ENCODE measurements at places on chromosomes 4 and X.

- no peak for DNase-seq
Measured at GRCh38 chrX:154484255-154485149, 1.9 kb downstream of the UBL4A start.

- no peak for DNase-seq
Measured at GRCh38 chrX:147781844-147782243, 129.9 kb upstream of the FMR1 start.

GRCh38 chrX:30935985-30936384 lies 46.9 kb upstream of the TAB3 start:
- no peak for DNase-seq

DNA sequence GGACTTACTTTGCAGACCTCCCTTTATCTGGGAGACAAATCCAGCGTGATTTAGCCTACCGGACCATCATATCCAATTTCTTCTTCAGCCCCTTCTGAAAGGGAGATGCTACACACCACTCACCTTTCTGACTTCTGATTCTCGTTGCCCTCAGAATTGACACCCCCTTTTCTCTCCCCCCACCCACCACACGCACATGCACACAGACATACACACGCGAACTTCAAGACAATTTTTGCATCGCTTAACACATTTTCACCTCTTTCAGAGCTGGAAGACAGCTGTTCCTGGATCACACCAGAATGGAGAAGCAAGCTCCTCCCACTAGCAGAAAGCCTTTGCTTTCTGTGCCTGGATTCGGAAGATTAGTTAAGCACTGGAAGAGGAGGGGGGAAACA lies 1.0 kb upstream of the SNCA start:
- no peak for DNase-seq

- no peak for DNase-seq
Measured at GRCh38 chrX:30888526-30889146, 418 bp downstream of the TAB3 start.

DNA sequence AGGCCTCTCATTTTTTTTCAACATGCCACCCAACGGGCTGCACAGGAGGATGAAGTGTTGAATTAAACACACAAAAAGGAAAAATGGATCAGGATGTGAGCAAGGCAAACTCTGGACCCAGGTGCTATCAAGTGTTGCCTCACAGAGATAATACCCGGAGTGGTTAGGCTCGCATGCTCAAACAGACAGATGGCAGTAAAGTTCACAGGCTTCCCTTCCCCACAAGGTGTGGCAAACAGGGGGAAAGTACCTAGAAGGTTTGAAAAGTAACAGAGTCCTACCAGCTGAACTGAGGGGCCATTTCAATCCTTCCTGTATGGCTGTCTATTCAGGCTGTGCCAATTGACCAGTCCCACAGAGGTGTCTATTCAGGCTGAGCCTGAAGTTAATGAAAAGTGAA lies 123.9 kb upstream of the GC start:
- DNase-seq, result no peak

GRCh38 chr4:56786955-56787354 lies 34.5 kb downstream of the SPINK2 start:
- DNase-seq, result no peak

- no peak for DNase-seq
Measured at GRCh38 chrX:41478381-41478911, 31.3 kb downstream of the NYX start.

- DNase-seq, result no peak
Measured at GRCh38 chr4:8427761-8428287, 12.7 kb downstream of the ACOX3 start.

GRCh38 chr4:185256446-185256845 lies 47.0 kb downstream of the SNX25 start:
- no peak for DNase-seq

GRCh38 chr4:109969087-109969486 lies 56.4 kb downstream of the EGF start:
- DNase-seq, result no peak

GRCh38 chr4:152462047-152462446 lies 73.8 kb downstream of the FBXW7 start:
- DNase-seq, result no peak

DNA sequence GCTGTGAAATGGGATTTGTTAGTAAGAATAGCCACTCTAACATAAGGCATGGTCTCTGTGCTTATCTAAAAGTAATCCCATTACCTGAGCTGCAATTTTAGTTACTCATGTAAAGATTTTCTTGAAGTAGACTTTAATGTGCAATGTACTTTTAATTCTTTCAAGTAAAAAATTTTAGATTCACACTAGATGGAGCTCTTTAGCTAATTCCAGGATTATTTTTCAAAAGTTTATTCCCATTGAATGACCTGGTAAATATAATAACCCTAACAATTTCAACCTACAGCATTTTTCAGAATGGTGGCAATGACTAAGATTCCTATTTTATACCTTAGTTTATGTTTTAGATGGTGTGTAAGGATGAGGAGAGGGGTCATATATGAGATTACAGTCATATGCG lies 18.1 kb downstream of the USP38 start:
- no peak for DNase-seq

- DNase-seq, result no peak
Measured at GRCh38 chrX:99572711-99573110, 837.4 kb downstream of the PCDH19 start.

- no peak for DNase-seq
Measured at GRCh38 chr4:1355378-1355777, 8.4 kb downstream of the UVSSA start.

- DNase-seq, result no peak
Measured at GRCh38 chrX:103742339-103742738, 31.6 kb downstream of the TMEM31 start.
